ENCODE measurements at places on chromosomes 1 and 21. TPM values are rescaled to one million over a fixed set of nuclear protein-coding genes. Genes with fewer than 3 reads are reported as not detected.

- DNase-seq, result no peak
Observed at GRCh38 chr21:32328595-32328994, 29.9 kb downstream of the MRAP start.

DNA sequence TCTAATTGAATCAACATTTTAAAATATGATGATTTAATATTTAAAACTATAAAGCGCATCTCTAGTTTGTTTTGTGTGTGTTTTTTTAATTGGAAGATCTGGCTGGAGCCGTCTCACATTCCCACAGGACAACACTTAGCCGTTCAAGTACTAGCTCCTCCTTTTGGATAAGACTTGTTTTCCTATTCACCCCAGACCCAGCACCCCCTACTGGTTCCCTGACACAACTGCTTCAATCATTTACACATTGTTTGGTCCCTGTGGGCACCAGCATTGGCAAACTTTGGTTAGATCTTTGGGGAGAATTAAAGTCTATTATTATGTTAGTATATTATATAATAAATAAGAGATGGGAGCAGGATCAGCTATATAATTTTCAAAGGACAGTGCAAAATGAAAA is 34.5 kb downstream of the TYW3 start:
- no peak for DNase-seq

DNA sequence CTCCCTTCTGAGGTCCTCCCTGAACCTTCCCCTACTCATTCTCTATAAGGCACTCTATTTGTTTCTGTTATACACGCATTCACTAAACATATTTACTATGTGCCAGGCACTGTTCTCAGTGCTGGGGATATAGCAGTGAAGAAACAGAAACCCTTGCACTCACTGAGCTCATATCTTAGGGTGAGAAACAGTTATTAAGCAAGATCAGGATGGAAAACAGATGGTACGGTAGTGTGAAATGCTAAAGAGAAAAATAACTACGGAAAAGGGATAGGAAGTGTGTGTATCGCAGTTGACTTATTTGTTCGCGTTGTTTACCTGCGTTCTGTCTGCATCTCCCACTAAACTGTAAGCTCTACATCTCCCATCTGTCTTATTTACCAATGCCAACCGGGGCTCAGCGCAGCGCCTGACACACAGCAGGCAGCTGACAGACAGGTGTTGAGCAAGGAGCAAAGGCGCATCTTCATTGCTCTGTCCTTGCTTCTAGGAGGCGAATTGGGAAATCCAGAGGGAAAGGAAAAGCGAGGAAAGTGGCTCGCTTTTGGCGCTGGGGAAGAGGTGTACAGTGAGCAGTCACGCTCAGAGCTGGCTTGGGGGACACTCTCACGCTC is 572 bp downstream of the CYB5RL start:
- DNase-seq, result no peak

The TMEM52 gene
- total RNA-seq, result 2.4 TPM

The FOXD3 gene
- total RNA-seq, result not detected

The OR6N1 gene
- total RNA-seq, result not detected

The NUDT4B gene
- total RNA-seq, result 1.4 TPM

All from activated naive CD8-positive, alpha-beta T cell treated with anti-CD3 and anti-CD28 coated beads for 36 hours (primary cell).